ENCODE measurements at places on chromosomes 3 and 15. TPM values are rescaled to one million over a fixed set of nuclear protein-coding genes. Genes with fewer than 3 reads are reported as not detected.

Gene PLSCR2
- 0.40 TPM for total RNA-seq

Gene MESP2
- 0.38 TPM for total RNA-seq

Gene LDHAL6B
- total RNA-seq: not detected

Gene IL17RB
- 4.0 TPM for total RNA-seq

Gene RPS17
- 1,272 TPM for total RNA-seq
